Mammary microvascular endothelial cell (primary cell): ENCODE measurements at places on chromosomes 12 and 14. TPM values are rescaled to one million over a fixed set of nuclear protein-coding genes. Genes with fewer than 3 reads are reported as not detected.

KRT77 gene
- not detected in 2 replicates for total RNA-seq

RHOJ gene
- total RNA-seq = 20.3 and 24.3 TPM in 2 replicates

C1S gene
- total RNA-seq = 0.27 and 0.79 TPM in 2 replicates

NOC4L gene
- 27.4 and 41.4 TPM in 2 replicates for total RNA-seq

ADGRD1 gene
- total RNA-seq = 0.44 TPM in 1 of 2 replicates, not detected in the other

IFNG gene
- total RNA-seq = not detected in 2 replicates

PLEKHD1 gene
- not detected in 2 replicates for total RNA-seq

TSPAN19 gene
- total RNA-seq = not detected in 2 replicates
